HS-5 (cell line): ENCODE measurements at places on chromosomes 16 and 17.
A peak's percentile ranks its signal among the peaks of the same experiment; 100 is the strongest.

DNA sequence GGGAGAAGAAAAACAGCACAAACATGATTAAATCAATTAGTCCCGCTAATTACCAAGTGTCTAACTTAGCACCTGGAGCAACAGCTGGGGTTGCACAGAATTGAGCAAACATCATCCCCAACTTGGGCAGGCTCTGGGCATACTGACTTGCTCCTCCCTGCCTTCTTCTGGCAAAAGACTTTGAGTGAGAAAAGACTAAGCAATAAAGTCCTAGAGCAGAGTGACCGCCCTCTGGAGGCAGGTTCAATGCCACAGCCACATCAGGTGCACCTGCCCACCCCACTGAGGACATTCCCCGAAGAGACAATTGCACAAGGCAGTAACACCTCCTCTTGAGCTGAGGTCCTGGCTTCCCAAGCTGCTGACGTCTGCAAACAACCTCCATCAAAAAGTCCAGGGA is 358.3 kb downstream of the SOX9 start:
- DNase-seq: no peak

- no peak for DNase-seq
Observed at GRCh38 chr17:32211671-32212070, 54.0 kb upstream of the RHBDL3 start.

- no peak for DNase-seq
Observed at GRCh38 chr17:77178563-77178962, 37.8 kb downstream of the SEC14L1 start.

DNA sequence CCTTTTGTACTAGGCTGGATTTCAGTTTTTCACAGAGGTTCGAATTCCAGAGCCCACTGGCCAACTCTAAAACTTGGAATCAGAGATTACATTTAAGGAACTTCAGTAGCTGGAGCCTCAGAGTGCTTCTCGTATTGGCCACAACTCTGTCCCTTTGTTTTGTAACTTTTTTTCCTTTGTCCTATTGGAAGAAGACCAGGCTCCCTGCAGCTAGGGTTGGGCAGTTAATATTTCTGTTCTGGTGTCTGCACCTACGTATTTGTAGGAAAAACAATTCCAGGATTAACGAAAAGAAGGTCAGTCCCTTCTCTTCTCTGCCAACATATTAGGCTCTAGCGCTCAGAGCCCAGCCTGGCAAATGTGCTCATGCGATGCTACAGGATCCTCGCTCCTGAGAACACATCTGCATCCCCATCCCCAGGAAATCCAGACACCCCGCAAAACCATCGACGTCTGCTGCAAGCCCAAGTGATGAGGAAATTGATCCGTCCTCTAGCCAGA is 1.9 kb downstream of the CDH11 start:
- peak; percentile 26 for DNase-seq

DNA sequence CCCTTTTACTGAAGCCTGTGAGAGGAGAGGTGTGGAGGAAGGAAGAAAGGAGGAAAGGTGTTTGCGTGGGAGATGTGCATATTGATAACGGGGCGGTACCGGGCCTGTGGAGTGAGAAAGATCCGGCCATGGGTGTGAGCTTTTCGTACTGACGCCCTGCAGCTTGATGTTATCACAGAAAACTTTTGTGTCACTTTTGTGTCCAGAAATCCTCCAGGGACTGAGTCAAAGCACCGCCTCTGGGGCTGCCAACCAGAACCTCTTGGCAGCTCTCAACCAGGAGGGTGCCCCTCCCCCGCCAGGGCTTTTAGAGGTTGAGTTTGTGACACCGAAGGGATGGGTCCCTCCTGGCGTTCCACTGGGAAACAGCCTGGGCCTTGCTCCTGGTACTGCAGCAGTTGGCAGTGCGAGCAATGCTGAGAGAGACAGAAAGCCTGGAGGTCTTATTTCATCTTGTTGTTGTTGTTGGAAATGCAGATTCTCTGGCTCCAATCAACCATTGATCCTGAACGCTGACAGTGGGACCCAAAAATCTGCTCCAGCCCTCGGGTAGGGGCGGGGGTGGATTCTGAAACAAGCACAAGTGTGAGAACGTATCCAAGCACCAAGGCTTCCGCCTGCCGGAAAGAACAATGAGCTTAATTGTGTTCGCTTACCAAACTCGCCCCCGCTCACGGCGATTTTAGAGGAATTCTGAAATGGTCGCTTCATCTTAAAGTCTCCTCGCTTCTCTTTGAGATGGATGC is 65.0 kb downstream of the CRISPLD2 start:
- DNase-seq: no peak

DNA sequence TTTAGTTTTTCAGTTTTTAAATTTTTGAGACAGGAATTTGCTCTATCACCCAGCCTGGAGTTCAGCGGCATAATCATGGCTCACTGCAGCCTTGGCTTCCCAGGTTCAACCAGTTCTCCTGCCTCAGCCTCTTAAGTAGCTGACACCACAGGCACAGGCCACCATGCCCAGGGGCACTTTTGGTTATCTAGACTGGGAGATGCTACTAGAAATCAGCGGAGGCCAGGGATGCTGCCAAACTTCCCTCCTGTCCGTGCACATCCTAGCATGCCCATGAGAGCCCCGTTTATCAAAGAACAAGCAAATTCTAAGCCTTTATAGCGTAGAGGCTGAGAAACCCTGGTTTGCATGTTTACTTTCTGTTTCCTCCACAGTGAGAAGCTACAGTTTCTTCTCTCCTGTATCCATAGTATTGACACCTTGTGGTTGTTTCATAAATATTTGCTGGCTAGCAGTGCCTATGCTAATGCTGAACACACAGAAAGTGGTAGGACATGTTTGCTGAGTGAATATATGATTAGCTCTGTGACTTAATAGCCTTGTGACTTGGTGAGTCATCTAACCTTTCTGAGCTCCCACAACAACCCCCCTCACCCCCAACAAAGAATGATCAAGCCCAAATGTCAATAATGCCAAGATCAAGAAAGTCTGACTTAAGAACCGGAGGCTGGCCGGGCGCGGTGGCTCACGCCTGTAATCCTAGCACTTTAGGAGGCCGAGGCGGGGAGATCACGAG is 39.2 kb upstream of the MAF start:
- no peak for DNase-seq
